Stimulated activated CD4-positive, alpha-beta T cell treated with anti-CD3 and anti-CD28 coated beads, Interleukin-2, amount 100 ng/mL, for 48 hours (primary cell): ENCODE measurements at places on chromosomes 2 and 18.

DNA sequence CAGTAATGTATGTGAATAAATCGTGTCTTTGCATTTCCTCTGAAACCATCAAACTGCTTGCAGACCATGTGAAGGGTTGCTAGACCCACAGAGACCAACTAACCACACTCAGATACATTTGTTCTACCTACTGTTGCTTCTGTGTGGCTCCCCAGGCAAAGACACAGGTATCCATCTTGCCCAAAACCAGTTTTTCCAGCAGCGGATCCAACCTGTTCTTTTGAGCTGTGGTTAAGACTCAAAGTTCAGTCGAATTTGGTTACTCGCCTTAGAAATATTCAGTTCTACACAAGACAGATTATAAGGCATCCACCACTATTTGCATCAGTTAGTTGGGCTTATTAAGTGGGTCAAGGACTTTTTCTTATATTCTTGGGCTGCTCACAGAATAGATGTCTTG, 276.2 kb upstream of the EPHA4 start:
- DNase-seq, result no peak

DNA sequence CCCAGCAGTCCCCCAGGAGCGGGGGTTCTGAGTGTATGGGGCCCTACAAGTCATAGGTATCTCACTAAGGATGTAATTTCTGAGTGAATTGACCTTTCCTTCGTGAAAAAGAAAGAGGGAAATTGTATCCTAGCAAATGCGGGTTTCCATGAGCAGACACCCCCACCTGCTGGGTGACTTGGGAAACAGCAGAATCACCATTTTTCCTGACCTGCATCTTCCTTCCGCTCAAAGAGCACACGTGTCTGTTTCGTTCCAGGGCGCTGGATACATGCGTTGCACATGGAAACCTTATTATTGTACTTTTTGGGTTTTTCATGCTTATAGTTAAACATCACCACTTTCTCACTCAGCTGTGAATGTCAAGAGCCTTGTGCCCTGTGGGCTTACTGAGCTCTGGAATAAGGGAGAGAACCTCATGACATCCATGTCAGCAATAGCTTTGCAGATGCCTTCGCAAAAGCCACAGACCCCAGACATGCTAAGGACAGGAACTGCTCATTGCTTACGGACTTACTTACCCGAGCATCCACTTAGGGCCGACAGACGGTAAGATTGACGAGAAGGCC, 132.8 kb downstream of the TPO start:
- DNase-seq, result peak; percentile 26

- DNase-seq, result no peak
These were observed 754.2 kb upstream of the ID2 start for GRCh38 chr2:7927691-7928090.

- no peak for DNase-seq
These were observed 48.1 kb upstream of the GALR1 start for GRCh38 chr18:77201506-77201905.

GRCh38 chr2:105329197-105329554, 359 bp downstream of the TGFBRAP1 start:
- DNase-seq, result peak; percentile 16

GRCh38 chr2:111986116-111986900, 68.8 kb upstream of the TMEM87B start:
- DNase-seq, result no peak

DNA sequence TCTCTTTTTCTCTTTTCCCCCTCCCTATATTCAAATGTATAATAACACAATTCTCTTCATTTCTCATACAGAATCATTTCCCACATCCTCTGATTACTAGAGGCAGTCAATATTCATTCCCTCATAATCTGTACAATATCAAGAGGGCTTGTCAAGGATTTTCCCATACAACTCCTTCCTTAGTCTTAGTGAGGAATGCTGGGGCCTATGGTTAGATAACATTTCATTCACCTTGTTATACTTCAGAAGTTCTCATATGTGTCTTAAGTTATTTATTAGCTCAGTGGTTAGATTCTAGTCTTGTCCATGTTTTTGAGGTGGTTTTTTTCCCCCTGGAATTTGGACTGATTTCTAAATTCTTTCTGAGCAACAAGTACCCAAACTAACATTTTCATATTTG, 289.5 kb downstream of the PDE11A start:
- no peak for DNase-seq

DNA sequence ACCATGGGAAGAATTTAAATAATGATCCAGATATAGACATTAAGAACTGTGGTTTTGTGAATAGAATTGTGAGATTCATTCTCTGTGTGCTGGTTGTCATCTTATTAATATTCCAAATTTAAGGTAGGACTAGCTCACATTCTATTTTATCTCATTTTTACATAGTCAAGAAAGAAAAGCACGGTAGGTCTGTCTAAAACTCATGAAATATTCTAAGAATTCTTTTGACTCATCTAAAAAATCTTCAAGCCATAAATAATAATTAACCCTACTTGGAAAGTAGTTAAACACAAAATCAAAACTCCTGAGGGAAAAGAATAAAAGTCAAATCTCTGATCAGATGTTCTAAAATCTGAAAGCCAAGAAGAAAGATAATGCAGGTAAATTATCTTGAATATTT, 388.8 kb upstream of the CHAC2 start:
- no peak for DNase-seq

GRCh38 chr2:240531038-240531437, 26.8 kb downstream of the ANKMY1 start:
- DNase-seq, result no peak

DNA sequence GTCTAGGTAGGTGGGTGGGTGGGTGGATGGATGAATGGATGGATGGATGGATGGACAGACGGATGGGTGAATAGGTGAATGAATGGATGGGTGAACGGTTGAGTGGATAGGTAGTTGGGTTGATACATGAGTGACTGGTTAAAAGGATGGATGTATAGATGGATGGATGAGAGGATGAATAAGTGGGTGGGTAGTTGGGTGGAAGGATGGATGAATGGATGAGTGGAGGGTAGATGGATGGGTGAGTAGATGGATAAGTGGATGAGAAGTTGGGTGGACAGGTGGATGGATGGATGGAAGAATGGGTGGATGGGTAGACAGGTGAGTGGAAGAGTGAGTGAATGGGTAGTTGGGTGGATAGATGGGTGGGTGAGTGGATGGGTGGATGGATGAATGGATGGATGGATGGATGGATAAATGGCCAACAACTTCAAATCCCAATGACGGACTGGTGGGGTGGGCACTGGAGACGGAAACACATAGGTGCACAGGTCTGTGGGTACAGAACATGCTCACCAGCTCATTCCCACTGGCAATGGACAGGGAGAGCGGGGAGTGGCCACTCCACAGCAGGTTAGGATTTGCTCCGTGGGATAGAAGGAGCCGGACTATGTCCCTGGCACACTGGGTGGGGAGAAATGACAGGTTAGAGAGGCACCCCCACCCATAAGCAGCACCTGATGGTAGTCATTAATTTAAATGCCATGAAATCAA, 48.8 kb downstream of the ANKMY1 start:
- DNase-seq, result no peak

DNA sequence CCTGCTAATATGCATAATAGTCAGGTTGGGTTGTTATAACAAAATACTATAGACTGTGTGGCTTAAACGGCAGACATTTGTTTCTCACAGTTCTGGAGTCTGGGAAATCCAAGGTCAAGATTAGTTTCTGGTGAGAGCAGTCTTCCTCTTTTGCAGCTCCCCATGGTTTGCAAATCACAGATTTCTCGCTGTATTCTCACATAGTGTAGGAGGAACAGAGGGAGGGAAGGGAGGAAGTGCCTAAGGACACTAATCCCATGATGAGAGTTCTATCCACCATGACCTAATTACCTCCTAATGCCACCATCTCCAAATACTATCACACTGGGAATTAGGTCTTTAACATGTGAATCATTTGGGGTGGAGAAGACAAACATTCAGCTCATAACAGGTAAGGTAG, 20.1 kb upstream of the PTH2R start:
- DNase-seq, result no peak

DNA sequence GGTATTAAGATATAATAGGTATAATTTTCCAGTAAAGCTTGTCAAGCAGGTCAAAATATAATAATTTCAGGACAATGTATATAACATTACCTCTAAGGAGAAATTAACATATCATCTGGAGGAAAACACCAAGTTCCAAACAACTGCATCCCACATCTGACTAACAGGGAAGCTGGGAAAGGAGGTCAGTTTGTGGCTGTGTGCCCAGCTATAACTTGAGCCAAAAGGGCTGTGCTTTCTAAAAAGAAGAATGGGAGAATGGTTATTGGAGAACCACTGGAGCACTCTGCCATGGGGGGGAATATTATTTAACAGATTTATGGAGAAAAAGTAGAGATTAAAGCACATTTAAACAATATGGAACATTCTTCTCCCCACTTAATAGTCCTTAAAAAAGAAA, 390.6 kb upstream of the PKDCC start:
- DNase-seq, result no peak

GRCh38 chr2:25297738-25298137, 44.0 kb downstream of the DNMT3A start:
- DNase-seq, result no peak
